Stimulated activated CD8-positive, alpha-beta memory T cell treated with anti-CD3 and anti-CD28 coated beads, Interleukin-4, amount 100 ng/mL, for 1 hour (primary cell): ENCODE measurements at places on chromosomes 1 and 21.

GRCh38 chr21:44436111-44436611, 19.1 kb upstream of the LRRC3 start:
- no peak for DNase-seq

DNA sequence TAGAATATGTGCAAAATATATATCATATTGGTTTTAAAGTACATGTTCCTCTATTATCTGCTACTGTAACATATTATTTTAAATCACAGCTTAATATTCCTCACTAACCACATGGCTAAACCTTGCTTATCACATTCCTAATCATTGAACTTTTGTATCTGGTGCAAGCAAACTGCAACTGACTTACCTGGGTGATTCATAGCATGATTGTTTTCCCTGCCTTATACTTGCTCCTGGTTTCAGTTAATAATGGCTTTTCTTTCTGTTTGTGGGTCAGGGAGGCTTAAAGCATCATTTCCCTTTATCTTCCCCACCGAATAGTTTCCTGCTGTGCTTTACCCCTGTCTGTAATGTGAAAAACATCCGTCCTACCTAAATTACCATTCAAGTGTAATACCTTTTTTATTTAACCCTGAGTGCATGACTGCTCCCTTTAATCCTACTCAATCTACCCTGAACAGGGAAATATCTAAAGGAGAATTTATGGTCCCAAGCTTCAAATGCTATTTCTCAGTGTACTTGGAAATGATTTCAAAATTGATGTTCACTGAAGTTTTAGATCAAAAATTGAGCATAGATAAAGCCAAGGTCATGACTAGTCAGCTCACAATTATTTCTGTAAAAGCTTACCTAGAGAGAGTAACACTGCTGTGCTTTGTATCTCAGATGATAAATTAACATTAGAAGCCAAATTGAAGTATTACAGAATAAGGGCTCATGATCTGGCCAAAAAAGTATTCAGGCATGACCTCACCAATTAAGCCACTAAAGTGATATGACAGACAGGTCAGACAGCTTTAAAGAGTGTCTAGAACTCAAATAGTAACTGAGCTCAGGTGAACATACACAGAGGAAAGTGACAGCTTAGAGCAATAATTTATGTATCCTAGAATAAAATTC, 507.1 kb downstream of the BRINP3 start:
- DNase-seq: no peak

DNA sequence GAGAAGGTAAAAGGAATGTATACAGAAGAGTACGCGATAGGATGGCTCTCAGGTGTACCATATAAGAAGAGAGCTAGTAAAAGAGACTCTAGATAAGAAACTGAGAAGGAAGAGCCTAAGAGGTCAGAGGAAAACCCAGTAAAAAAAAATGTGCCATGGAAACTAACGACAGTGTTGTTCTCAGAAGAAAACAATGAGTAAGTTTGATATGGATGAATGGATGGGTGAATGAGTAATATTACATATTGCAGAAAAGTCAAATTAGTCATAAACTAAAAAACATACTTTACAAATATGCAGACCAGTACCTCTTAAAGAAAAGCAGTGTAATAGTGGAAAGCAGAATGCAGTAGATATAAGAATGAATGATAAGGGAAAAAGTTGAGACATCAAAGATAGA, 316.2 kb downstream of the HMCN1 start:
- DNase-seq: no peak

- no peak for DNase-seq
These were observed 323.0 kb upstream of the ADGRL2 start for GRCh38 chr1:81477710-81478109.

DNA sequence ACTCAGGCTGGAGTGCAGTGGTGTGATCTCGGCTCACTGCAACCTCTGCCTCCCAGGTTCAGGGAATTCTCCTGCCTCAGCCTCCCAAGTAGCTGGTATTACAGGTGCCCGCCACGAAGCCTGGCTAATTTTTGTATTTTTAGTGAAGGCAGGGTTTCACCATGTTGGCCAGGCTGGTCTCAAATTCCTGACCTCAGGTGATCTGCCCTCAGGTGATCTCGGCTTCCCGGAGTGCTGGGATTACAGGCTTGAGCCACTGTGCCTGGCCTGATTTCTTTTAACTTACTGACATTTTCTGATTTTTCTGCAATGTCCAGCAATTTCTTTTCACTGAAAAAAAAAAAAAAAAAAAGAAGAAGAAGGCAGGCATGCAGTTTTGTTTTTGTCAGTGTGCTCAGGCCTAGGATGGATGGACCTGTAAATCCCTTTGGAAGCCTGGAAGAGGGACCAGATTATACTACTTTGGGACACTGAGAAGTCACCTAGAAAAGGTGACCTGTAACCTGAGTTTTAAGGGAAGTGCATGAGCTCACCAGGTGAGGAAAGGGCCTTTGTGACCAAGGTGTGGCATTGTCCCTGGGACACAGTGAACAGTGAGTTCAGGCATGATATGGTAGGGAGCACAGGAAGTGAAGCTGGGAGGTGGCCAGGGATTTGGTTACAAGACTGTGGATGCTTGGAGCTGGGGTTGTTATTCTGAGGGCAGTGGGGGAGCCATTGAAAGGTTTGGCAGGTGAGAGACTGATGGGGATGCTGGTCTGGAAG, 2.7 kb upstream of the TMEM61 start:
- DNase-seq: no peak

GRCh38 chr1:29122682-29123052, 1.0 kb downstream of the TMEM200B start:
- no peak for DNase-seq
